ENCODE measurements at places on chromosomes 7 and 10.
A peak's percentile ranks its signal among the peaks of the same experiment; 100 is the strongest.

- DNase-seq: peak; percentile 29
Observed at GRCh38 chr7:130814778-130815335, 80.8 kb upstream of the KLF14 start.

DNA sequence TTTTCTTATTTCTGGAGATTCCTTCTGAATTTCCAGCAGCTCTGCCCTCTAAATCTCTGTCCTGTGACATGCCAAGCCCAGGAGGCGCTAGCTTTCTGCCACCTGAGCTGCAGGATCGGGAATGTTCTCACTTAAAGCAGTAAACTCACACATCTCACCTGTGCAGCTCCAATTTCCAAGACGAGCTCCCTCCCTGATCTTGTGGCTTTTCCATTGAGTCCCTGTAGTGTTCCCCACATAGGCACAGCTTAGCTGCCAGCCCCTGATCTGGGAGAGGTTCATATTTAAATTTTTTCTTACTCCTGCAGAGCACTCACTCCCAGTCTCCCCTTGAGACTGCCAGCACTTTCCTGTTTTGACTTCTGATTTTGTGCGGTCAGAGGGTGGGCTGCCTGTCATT is 479.3 kb downstream of the GLRX3 start:
- no peak for DNase-seq

GRCh38 chr7:54788664-54789063 is 29.7 kb upstream of the SEC61G start:
- peak; percentile 65 for DNase-seq

DNA sequence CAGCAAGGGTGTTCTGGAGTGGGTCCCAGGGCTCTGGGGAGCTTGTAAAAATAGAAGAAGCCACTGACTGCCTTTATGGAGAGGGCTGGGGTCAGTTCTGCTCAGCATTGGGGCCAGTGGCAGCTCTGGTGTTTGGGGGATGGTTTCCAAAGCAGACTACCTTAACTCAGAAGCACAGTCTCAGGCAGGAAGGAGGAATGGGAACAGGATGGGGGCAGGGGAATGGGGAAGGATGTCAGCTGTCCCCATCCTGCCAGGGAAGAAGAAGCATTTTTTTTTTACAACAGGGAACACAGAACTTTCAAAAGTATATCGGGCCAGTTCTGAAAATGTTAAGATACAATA is 28.8 kb downstream of the TSPAN15 start:
- DNase-seq: no peak

DNA sequence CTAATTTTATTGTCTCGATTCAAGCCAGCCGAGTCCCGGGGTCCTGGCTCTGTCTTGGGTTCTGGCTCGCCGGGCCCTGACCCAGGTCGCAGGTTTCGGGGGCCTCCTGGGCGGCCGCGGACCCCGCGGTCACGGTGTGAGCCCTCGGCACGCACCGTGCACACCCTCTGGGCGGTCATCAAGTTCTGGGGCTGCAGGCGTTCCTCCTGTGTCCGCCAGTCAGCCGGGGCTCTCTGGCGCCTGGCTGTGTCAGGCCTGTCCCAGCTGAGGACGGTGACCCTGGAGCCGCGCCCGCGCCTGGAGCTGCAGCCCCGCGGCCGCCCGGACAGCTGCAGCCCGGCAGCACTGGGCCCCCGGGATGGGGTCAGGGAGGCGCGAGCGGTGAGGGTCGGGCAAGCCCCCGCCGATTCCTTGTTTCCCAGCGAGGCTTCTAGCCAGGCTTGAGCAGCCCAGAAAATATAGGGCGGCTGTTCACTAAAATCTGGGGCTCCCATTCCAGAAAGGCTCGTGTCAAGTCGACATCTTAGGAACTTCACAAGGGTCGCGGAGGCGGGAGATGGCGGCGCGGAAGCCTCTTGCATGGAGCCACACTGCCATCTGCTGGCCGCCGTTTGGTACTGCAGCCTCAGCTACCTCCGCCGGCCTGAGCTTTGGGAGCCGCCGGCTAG is 4.2 kb upstream of the HOXA7 start:
- DNase-seq: peak; percentile 75

DNA sequence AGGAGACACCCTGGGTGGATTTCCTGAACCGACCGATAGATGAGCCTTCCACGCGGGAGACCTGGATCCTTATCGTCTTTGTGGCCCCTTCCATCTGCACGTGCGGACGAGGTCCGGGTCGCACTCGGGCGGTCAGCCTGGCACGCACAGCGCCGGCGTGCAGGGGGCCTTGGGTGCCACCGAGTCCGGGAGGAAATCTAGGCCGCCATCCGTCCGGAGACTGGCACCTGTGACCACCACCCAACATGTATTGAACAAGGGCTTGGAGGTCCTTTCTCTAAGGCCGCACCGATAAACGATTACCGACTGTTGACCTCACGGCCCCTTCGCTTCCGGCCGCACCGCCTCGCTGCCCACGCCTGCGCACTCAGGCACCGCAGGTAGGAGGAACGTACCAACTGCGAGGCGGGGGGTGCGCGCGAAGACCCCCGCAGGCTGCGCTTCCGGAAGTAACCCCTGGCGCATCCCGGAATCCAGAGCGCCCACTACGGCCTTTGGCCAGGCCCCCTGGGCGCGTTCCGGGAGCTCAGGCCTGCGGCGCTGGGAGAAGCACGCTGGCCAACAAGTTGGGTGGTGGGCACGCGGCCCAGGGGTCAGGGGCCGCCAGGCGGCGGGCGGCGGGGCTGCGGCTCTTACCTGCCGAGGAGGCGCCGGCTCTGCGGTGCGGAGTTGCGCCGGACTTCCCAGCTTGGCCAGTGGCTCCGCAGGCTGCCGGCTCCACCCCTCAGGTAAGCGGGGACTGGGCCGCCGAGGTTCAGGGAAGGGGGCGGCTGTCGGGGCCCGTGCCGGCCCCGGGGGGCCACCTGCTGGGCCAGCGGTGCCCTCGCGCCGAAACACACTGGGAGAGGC is at the start of the genes ACTR3C and LRRC61:
Gene ACTR3C, minus strand, starts transcription at position 713 of the 849 bp plus-strand sequence. CDS start 28,249 bp downstream, outside the sequence.
Gene LRRC61, plus strand, starts transcription at position 523 of the 849 bp plus-strand sequence. CDS start 13,507 bp downstream, outside the sequence.
- DNase-seq: peak; percentile 55

DNA sequence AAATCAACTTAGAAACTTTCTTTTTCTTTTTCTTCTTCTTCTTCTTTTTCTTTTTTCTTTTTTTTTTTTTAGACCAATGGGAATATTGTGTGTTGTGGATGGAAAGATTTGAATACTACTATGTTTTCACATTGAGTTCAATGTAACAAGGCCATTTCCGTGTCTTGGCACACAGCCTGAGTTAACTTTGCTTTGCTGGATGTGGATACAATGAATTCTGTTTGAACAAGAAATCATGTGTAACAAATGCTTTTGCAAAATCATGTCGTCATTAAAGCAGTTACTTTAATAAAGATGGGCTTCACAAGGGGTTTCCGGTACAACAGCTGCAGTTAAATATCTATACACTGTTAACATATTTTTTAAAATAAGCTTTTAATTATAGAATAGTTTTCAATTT is 13.5 kb upstream of the ENTPD1 start:
- DNase-seq: no peak

DNA sequence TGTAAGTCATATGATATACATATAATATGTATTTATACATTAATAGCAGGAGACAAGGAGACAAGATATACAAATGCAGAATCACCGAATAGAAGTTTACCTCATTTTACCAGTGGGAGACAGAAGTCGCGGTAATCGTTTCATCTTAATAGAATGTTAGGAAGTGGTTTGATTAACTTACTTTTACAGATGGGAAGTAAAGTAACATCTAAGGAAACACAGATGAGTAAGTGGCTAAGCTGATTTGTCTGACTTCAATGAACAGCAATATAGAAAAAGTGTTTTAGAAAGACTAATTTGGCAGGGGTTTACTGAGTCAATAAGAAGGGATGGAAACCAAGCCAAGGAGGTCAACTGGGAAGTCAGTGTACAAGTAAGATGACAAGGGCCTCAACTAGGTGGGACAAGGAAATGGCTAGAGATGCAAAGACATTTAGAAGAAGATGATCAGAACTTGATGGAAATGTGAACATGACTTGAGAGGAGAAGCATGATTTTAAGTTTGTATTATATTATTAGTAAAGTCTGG is 36.2 kb upstream of the FAM133B start:
- peak; percentile 5 for DNase-seq

DNA sequence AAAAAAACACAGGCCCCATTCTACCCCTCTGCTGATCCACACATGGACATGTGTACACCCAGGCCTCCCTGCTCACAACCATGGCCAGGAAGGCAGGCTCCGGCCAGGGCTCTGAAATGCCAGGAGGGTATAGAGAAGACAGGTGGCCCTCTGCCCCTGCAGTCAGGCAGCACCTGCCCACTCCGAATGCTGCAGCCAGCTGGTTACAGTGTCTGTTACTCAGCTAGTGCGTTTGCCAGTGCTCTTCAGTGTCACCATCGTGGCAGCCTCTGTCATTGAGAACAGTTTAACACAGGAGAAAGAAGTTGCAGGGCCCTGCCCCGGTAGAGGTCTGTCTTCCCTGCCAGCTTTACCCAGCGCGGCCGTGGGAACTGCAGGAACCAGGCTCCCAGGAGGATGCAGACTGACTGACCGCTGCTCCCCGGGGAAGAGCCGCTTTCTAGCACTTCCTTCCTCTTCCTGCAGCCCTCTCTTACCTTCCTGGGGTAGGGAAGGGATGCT is 128.8 kb upstream of the FAM20C start:
- no peak for DNase-seq

Data from hematopoietic multipotent progenitor cell treated with erythropoietin and hydrocortisone succinate and interleukin-3 and kit ligand, for 8 days (in vitro differentiated cells).